ENCODE measurements at places on chromosomes 12 and 14.
A peak's percentile ranks its signal among the peaks of the same experiment; 100 is the strongest.

- DNase-seq: no peak
Observed at GRCh38 chr12:28899951-28900350, 249.1 kb upstream of the FAR2 start.

DNA sequence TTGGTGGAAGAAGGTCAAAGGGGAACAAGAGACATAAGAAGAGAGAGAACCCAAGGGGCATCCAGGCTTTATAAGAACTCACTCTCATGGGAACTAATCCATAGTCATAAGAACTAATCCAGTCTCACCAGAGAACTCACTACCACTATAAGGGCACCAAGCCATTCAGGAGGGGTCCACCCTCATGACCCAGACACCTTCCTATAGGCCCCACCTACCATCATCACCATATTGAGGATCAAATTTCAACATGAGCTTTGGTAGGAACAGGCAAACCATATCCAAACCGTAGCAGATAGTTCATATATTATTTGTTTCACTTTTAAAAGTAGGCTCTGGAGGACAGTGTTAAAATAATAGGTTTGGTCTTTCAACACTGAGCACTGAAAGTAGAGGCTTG is 350.1 kb downstream of the TMTC2 start:
- no peak for DNase-seq

DNA sequence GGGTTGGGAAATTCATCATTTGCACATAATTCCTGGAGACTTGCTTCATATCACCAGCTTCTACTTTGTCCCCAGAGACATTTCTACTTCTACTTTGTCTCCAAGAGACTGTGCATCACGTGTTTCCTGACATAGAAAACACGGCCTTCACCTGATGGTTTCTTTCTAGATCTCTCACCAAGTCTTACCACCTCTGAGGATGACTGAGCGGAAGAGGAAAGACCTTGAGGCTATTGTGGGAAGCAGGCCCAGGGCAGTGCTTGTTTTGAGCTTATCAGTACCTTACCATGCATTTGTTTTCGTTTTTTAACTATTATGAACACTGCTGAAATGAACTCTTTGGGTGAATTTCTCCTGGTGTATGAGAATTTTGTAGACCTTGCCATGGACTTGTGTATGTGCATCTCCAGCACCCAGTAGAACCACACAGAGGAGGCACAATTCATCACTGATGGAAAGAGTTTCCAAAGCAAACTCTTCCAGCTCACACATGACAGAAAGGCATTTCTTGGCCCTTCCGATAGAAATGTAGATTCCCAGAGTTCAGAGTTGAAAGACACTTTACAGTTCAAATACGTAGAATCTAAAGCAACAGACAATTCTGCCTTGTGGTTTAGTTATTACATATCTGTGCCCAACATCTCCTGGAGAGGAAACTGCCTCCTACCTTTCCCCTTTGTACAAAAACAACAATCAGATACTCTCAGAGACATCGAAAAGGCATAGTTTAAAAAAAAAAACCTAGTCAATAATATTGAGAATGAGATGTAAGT is 434.7 kb downstream of the FUT8 start:
- DNase-seq: no peak

DNA sequence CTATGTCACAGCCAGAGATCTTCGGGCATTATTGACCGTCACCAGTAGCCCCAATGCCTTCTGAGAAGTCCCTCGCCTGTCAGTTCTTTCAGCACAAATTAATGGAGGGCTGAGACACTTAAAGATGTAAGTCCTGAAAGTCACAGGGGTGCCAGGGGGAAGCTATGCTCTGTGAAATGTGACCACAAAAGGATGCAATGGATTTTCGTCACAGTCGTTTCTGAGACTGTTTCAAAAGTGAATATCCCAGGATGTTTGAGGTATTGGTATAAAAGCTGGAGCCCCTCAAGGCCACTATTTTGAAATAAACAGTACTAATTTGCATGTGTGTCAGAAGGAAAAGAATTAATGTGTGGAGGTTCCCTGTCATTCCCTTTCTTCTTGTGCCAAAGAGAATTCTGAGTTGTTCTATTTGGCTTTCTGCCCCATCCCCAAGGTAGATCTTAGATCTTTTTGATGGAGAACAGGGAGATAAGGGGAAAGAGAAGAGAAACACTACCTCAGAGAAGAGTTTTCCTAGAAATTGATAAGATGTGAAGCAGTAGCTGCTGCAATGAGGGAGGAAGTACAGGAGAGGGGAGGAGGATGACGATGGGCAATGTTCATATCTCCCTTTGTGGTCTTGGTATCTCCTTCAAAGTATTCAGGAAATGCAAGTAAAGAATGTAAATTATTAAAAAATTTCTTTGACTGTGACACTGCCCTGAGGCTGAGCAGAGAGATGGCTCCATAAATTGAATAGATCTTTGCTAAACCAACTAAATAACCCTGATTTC is 101.8 kb upstream of the NAP1L1 start:
- no peak for DNase-seq

DNA sequence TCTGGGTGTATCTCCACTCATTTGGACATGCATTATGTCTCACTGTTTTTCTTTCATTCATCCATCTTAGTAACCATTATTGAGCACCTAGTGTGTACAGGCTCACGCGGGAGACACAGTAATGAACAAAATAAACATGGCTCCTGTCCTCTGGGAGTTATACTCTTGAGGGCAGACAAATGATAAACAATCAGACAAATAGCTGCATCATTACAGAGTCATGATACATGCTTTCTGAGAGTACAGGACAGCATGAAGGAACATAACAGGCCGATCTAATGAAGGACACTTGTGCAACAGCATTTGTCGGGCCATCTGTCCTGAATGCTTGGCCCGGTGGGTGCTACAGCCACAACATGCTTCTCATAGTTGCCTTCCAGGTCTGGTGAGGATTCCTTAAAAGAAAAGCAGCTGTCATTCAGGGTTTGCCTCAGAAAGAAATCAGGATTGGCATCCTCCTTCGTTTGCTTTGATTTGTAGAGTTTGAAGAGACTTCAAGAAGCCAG is 77.2 kb upstream of the EGLN3 start:
- DNase-seq: no peak

DNA sequence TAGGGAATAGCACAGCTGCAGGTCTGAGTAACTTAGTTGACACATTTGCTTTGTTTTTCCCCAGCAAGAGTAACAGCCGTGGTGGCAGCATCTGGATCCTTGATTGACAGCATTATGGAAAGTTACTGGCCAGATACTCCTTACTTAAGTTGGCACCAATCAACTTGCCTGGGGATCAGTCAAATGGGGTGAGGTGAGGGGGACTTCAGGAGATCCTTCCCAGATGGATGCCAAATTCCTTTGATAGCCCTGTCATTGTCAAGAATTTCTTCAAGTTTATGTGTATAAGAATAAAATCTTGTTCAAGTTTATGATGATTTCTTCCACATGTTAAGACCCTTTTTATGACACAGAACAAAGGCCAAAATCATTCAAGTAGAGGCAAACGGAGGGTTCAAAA is 618.4 kb downstream of the SLC6A15 start:
- DNase-seq: no peak

- DNase-seq: no peak
Observed at GRCh38 chr12:2384533-2385351, 332.0 kb downstream of the CACNA1C start.

GRCh38 chr12:113202300-113203075 is 17.0 kb downstream of the RITA1 start:
- DNase-seq: no peak

DNA sequence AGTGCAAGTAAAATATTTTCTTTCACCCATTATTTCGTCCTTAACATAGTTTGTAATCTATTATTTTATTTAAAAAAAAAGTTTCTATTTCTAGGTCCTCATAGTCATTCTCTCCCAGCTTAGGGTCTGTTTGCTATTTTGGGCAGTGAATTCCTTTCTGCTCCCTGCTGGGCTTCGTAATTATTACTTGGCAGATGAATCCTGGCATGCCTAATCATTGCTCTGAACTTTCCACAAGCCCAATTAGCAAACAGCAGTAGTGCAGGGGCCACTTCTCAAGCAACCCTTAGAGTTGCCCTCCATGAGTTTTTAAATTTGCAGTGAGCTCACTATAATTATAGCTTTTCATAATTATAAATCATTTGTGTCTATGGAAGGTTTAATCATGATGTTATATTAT is 1378.3 kb upstream of the SEL1L start:
- no peak for DNase-seq

DNA sequence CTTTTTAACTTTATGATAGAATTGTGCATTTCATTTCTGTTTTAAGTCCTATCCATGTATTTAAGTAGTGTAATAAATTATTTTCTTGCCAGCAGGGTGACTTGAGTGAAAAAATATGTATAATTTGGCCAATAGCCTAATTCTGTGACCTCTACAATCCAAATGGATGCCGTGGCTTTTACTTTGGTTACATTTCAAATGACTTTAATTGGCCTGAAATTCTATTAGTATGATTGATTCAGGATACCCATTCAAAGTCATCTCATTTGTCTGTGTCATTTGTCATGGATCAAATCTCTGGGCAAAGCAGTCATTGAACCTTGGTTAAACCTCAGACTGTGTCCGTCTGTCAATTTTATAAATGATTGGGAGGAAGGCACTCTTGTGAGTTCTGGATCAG is 29.6 kb downstream of the CRADD start:
- DNase-seq: no peak

DNA sequence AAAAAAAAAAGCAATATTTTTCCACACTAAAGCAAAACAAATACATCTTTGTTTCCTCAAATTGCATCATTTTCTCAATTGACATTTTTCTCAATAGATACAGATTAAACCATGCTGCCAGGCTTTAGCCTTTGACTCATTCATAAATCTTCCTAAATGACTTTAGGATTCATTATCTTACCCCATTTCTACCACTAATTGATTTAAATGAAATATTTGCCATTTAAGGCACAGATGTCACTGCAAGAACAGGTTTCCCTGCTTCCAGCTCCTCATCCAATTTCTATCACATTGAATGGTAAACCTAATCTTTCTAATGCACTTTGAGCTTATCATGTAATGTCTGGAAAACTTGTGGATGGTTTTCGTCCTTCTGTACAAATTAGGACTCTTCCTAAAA is 298.7 kb downstream of the RPL10L start:
- DNase-seq: no peak

DNA sequence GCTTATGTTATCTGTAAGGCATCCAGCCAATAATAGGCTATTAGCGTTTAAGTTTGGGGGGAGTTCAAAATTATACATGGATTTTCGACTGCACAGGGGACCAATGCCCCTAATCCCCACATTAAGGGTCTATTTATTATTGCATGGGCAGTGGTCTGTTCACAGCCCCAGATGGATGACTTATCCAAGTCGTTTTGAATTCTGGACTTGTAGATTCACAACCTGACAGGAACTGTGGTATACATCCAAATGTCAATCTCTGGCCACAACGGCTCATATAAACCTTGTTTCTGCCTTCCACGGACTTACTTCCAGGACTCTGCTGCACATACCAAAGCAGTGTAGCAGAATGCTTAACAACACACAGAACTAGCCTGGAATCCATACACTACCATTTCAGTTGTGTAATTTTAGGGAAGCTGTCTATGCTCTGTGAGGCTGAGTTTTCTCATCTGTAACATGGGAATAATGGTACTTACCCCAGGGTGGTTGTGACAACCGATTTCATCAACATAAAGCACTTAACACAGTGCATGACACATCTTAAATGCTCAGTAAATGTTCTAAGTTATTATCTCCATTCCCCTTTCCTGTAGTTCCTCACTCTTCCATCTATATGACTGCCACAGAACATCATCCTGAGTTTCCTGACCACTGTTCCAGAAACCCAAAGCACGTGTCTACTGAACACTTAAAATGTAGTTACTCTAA is 3.7 kb downstream of the DDX24 start:
- no peak for DNase-seq

GRCh38 chr14:29458547-29458946 is 469.1 kb downstream of the PRKD1 start:
- DNase-seq: no peak

GRCh38 chr12:130320536-130320935 is 17.2 kb upstream of the PIWIL1 start:
- no peak for DNase-seq

- no peak for DNase-seq
Observed at GRCh38 chr14:73462815-73463214, 4.5 kb upstream of the NUMB start.

- DNase-seq: no peak
Observed at GRCh38 chr14:48771717-48772116, 814.5 kb downstream of the RPS29 start.

DNA sequence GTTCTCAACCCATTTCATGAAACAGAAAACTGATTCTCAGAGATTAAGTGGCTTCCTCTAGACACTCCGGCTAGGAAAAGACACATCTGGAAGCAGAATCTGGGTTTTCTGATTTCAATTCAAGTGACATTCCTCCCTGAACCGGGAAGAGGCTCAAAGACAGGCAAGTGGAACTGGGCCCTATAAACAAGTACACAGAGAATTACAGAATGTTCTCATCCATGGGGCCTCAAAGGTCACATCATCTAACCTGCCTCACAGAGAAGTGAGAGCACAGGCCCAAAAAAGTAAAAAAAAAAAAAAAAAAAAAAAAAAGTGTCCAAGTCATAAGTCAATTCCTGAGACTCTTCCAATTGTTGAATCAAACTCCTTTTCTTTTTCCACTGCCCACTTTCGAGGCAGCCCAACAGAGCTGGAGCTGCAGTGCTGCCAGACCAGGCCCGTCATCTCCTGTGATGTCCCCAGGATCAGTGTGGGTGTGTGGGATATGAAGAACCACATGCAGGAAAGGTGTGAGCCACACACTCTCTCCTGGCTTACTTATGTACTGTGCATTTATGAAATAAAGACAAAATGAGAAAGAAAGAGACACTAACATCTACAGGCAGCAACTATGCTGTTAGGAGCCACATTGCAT is 2.8 kb upstream of the KRT1 start:
- DNase-seq: no peak

- DNase-seq: no peak
Observed at GRCh38 chr12:114030451-114030850, 64.3 kb upstream of the RBM19 start.

- DNase-seq: no peak
Observed at GRCh38 chr12:58980768-58981167, 60.5 kb upstream of the LRIG3 start.

DNA sequence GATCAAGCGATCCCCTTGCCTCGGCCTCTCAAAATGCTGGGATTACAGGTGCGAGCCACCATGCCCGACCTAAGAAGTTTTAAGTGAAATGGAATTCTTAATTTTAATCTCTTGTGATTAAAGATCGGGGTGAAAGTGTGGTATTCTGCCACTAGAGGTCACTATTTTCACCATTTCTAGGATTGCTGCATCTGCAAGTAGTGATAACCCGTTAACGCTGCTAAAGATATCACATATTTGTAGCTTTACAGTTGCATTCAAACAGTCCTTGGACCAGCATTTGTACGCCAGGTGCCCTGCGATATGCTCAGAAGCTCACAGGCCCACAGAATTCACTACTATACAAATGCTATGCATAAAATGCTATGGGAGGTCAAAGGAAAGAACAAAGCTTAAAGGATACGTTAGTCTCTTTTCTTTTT is 19.3 kb downstream of the CCDC62 start:
- peak; percentile 46 for DNase-seq

Data from T47D (cell line).